ENCODE measurements at places on chromosomes 2 and 18. TPM values are rescaled to one million over a fixed set of nuclear protein-coding genes. Genes with fewer than 3 reads are reported as not detected.

DNA sequence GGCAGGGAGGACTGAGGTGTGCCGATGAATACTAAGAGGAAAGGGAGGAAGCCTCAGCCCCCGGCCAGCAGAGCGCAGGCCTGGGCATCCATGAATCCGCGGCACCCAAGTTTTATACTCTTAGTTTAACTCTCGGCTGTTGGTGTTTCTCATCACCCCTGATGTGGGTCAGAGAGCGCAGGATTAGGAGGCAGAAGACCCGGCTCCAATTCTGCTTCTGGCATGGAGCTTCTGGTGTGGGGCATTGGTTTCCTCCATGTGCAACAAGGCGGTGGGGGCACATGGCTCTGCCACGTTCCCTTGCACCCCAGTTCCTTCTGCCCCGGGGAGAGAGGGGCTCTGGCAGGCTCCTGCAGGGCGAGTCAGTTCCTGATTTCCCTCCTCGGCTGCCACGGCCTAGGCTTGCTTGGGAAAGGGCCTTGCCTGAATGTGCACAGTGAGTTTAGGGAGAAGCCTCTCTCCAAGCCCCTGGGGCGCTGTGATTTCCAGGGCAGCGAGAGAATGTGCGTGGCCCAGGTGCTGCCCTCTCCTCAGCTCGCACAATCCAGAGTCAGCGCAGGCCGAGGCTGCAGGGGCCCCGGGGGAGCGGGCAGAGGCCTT, 36.2 kb upstream of the DNMT3A start:
- DNase-seq = no peak

DNA sequence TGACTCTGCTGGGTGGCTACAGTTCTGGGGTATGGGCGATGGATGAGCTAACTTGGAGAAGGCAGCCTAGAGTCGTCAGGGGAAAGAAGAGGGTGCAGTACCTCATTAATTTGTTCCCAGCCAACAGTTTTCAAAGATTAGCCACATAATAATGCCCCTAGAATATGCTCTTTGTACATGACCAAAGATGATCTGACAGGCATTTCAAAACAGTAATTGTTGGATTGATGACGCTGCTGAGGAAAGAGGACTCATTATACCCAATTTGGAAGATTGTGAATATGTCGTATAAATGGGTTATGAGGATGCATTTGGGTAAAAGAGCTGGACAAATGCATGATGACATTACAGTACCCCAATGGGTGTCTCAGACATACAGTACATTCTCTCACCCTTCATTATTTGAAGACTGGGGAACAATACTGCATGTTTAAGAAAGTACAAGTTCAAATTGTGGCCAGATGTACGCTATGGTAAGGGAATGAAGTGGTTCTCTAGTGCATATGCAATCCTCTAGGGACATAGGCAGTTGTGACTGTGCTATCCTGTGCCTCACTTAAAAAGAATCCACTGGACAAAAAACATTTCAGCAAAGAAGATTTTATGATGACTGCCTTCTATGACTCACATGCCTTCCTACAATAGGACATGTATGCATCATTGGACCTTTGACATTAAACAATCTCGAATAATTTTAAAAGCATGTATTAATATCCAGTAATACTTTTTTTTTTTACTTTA, 233.2 kb downstream of the CNTNAP5 start:
- DNase-seq = no peak

DNA sequence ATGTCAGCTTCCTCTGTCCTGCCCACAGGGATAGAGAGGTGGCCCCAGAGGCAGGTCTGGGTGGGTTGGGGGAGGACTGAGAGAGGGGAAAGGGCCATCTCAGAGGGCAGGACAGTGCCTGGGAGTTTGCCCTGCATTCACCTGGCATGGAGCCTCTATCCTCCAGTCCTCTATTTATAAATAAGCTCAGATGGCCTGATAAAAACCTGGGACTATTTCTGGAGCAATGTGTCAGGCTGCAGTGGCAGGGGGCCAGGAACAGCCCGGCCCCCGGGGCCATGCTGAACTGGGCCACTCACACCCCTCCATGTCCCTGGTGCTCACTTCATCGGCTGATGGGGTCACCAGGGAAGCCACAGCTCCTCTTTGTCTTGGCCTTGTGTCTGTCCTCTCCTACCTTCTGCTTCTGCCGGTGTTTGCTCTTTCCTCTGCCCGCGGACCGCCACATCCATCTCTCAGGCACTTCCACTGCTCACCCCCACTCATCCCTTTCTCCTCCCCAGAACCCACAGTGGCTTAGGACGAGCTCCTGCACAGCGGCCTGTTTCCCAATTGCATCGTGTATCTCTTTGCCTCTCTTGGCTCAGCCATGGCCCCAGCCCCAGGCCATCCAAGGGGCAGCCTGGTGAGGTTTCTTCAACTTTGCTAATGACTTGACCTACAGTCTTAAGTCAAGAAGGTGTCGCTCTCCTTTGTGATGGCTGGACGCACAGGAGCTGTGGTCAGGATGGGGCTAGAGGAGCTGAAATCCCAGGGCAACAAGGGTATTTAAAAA, 38.8 kb downstream of the SCTR start:
- DNase-seq = no peak

DNA sequence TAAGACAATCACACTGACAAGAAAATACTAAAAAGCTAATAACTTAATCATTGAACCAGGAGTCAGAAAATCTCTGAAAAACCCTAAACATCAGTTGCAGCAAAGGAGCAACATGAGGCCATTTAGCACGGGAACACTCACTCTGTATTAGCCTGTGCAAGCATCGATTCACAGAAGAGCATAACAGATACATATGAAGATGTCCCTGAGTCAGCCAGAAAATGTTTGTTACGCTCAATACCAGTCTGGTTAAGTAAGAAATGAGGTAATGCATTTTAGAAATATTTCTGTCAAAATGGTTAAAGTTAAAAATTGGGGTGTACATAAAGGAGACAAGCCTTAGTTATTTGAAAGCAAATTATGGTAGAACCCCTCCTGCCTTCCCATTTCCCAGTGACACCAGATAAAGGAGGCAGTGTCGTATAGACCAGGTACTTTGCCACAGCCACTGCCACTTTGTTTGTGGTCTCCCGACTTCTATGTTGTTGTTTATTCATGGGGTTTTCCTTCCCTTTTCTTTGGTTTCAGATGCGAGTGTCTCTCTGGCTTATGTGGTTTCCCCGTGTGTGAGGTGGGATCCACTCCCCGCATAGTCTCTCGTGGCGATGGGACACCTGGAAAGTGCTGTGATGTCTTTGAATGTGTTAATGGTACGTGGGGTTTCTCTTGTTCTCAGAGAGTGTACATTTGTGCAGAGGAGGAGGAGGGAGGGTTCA, 108.6 kb downstream of the CRIM1 start:
- DNase-seq = no peak

Gene ALPG
- total RNA-seq = not detected

Gene MAB21L4
- total RNA-seq = 440 TPM

DNA sequence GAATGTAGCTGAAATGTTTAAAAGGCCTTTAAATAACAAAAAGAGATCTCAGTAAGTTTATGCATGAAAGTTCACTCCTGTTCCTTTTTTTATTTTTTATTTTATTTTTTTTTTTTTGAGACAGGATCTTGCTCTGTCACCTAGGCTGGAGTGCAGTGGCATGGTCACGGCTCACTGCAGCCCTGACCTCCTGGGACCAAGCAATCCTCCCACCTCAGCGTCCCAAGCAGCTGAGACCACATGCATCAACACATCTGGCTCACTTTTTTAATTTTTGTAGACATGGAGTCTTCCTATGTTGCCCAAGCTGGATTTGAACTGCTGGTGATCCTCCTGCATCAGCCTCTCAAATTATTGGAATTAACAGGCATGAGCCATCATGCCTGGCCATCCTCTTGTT, 84.3 kb downstream of the KANSL1L start:
- DNase-seq = no peak

Gene KLHL14
- total RNA-seq = 0.35 TPM

Gene DYNAP
- total RNA-seq = 6.1 TPM

Gene PSTPIP2
- total RNA-seq = 9.4 TPM

DNA sequence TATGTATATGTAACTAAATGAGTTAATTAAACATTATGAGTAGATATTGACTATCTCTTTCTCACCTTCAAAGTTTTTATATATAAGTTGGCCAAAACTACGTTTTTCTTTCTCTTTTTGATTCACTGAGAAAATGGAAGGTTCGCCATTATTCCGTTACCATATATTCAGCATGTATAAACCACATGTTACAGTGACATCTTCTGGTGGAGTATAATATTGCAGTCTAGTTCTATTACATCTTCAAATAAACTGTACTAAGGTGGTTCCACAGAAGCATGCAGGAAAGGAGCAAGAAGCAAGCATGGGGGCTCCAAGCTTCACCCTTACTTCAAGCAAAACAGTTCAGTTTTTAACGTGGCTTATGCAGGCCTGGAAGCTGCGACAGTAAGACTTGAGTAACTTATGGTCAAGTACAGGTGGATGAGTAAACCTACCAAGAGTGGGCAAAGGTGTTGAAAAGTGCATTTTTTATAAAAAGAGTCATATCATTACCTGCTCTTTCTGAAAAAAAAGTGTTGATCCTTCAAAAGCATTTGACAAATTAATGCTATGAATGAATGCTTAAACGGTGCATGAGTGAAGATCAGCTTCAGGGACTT, 129.8 kb upstream of the RAB6C start:
- DNase-seq = no peak

DNA sequence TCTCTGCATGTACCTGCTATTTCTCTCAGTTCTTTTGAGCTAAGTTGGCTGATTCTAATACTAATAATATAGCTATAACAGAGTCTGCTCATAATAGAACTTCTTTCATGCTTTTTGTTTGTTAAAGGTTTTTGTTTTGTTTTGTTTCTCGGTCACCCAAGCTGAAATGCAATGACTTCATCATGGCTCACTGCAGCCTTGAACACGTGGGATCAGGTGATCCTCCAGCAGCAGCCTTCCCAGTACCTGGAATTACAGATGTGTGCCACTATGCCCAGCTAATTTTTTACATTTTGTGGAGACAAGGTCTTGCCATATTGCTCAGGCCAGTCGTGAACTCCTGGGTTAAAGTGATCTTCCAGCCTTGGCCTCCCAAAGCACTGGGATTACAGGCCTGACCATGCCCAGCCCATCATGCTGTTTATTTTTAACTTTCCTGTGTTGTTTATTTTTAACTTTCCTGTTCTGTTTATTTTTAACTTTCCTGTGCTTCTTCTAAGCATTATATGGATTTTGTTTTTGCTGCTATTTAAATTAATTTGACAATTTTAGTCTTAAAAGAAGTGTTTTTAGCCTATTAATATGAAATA, 763.8 kb upstream of the CDH7 start:
- DNase-seq = no peak

- DNase-seq = no peak
These were observed 2.0 kb downstream of the ESPNL start for GRCh38 chr2:238101891-238102841.

DNA sequence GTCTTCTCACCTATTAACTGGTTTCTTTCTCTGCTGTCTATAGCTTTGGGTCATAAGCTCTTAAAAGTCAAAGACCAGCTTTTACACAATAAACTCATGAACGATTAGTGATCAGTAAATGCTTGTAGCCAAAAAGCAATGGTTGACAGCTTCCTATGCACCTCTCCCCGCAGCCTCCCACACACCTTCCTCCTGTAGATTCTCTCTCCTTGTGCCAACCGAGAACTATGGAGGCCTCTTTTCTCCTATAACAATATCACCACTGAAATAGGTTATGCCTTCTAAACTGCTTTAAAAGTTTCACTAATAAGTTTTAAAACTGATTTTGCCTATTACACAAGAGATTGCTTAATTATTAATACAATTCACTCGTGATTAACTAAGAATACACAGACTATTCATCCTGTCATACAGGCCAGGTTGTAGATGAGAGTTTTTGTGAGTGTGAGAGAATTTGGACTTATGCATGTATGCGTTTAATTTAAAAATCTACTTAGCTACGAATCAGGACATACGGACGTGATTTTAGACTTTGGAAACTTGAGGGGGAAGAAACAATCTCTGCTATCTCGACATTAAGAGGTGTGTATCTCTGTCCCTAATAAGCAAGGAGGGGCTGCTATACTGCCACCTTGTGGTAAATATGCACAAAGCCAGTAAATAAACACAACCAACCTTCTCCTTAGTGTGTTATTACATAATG, 229.1 kb upstream of the RBBP8 start:
- no peak for DNase-seq

- DNase-seq = no peak
These were observed 113.7 kb downstream of the BARD1 start for GRCh38 chr2:214695789-214696188.

DNA sequence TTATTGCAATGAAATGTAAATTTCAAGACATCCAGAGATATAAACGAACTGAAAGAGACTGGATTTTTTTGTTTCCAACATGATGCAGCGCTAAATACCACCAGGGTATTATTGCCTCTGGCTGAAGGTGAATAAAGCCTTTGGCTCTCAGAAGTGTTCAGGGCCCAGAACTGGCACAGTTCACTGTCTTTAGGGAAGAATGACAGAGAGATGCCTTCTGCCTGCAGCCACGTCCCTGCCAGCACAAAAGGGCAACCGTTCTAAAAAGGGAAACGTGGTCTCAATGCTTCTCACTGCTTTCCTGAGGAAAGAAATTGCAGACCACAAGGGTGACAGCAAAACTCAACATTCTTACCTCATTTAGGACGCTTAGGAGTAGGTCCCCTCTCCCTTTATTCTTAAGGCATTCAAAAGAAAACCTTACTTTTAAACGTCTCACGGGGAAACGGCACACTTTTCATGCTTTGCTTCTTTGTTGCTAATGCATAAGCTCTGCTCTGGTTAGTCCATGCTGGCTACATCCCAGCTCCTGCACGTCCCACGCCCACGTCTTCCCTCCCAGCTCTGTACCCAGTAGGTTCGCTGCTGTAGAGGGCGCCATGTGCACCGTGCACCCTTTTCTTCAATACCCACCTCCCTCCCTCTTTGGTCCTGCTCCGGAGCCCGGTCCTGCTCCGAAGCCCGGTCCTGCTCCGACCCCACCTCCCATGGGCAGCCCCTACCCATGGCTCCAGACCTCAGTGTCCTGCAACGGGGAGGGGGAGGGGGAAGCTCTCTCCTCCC, 171.0 kb downstream of the HRH4 start:
- no peak for DNase-seq

Gene GKN1
- not detected for total RNA-seq

DNA sequence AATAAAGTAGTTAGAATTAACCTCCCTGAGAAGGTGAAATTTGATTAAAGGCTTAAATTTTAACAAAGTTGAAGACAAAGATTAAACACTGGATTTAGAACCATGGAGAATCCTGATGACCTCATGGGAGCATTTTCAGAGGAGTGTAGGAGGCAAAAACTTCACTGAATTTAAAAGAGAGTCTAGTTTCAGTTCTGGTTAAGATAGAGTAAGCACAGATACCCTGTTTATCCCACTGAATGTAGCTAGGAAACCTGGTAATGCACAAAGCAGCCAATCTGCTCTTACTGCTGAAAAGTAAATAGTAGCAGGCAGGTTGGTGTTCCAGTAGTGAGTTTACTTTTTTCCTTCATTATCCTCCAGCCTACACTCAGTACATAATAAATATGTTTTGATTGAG, 654.9 kb upstream of the SYT4 start:
- DNase-seq = no peak

- DNase-seq = no peak
These were observed 1.2 kb downstream of the STK17B start for GRCh38 chr2:196170213-196170605.
